AG09309 (cell line): ENCODE measurements at places on chromosomes 13 and 19.
A peak's percentile ranks its signal among the peaks of the same experiment; 100 is the strongest.

GRCh38 chr19:52658595-52658994, 20.4 kb upstream of the ZNF83 start:
- DNase-seq = no peak

DNA sequence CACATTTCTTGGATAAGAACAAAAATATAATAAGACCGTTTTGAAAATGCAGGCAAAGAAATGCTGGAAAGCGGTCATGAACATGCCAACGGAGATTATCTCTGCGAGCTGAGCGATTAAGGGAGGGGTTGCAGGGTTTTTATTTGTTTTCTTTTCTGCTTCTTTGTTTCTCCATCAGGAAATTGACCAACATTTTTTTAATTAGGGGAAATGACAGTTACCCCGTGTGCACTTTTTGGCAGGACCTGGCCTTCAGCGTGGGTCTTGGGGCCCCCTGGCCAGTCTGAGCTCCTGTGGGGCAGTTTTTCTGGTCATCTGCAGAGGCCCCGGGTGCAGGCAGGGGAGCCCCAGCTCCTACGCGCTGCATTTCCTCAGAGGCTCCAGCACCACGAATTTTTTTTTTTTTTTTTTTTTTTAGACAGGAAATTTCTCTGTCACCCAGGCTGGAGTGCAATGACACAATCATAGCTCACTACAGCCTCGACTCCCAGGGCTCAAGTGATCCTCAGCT, 31.3 kb upstream of the HOMER3 start:
- no peak for DNase-seq

- DNase-seq = no peak
Measured at GRCh38 chr13:27551562-27551961, 68.8 kb downstream of the LNX2 start.

DNA sequence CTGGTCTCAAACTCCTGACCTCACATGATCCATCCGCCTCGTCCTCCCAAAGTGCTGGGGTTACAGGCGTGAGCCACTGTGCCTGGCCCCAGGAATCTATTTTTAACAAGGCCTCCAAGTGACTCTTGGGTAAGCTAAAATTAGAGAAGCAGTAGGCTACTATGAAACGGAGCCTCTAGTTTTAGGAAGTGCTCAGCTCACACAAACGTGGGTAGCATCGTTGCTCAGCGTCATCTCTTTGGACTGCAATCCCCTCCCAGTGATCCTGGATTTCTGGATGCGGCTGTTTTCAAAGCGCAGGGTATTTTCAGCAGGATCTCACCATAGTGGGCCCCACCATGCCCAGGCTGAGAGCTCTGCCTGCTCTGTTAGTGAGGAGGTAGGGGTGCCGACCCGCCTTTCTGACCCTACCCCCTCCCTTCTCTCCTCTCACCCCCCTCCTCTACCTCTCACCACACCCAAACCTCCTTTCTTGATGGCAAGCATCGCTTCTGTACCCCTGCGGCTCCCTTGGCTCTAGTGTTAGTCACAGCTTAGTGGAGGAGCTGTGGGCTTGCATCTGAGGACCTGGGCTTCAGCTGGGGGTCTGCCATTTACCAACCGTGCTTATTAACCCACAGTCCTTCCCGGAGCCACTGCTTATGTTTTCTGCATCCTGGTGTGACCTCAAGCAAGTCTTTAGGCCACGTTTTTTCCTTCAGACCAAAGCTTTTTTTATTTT, 34.2 kb downstream of the GJA3 start:
- DNase-seq = no peak

GRCh38 chr19:12034620-12035019, 859 bp downstream of the ZNF433 start:
- DNase-seq = no peak

DNA sequence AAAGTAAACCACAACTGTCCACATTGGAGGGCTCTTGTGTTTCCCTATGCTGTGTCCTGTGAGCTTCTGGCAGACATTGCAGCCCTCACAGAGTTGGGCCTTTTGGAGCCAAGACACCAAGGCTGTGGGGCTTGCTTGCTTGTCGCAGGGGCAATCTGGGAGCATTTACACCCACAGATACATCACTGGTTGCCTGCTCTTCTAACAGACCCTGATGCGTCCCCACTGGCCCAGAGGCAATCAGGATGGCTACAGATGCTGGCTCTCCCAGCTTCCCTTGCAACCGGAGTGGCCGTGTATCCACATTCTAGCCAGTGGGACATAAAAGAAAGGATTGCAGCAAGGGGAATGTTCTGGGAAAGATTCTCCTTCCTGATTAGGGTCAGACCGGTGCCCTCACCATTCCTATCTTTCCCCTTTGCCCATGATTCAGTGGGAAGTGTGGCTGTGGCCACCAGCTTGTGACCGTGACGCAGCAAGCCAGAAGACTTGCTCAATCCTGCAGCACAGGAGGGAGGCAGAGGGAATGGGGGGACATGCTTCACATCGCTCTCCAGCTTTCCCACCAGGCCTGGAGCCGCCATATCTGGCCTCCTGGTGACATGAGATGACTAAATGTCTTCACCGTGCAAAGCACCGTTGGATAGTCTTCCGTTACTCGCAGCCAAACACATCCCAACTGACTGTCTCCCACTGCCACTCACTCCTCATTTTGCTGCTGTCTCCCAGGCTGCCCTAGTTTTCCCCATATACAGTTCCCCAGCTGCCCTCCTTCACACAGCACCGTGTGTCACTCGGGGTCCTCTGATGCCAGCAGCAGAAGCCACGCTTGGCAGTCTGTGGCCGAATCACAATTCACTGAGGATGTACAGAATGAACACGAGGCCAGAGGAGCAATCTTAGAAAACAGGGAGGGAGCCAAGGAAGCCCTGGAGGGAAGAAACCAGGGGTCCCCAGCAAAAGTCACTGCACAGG, 151.0 kb downstream of the DPF1 start:
- no peak for DNase-seq

DNA sequence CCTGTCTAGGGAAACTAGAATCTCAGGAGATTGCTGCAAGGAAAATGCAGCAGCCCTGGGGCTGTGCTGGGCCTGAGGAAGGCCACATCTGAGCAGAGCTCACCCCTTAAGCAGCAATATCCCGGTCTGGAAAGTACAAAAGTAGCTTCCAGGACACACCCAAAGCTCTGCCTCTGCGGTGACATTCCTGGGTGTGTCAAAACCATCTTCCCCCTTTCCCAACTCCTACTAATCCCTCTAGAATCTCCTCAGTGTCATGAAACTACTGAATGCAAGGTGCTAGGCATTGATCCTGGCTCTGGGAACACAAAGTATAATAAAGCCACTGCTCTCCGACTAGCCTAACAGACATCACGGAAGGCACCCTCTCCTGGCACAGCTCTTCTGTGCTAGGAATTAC, 5.0 kb downstream of the PBX4 start:
- no peak for DNase-seq

- no peak for DNase-seq
Measured at GRCh38 chr13:24670961-24671381, 9.2 kb upstream of the ATP12A start.

- DNase-seq = no peak
Measured at GRCh38 chr19:43594710-43595604, 977 bp downstream of the IRGQ start.

GRCh38 chr13:20441056-20441455, 84.6 kb downstream of the CRYL1 start:
- DNase-seq = no peak

GRCh38 chr13:29760544-29760943, 89.9 kb downstream of the UBL3 start:
- DNase-seq = no peak

DNA sequence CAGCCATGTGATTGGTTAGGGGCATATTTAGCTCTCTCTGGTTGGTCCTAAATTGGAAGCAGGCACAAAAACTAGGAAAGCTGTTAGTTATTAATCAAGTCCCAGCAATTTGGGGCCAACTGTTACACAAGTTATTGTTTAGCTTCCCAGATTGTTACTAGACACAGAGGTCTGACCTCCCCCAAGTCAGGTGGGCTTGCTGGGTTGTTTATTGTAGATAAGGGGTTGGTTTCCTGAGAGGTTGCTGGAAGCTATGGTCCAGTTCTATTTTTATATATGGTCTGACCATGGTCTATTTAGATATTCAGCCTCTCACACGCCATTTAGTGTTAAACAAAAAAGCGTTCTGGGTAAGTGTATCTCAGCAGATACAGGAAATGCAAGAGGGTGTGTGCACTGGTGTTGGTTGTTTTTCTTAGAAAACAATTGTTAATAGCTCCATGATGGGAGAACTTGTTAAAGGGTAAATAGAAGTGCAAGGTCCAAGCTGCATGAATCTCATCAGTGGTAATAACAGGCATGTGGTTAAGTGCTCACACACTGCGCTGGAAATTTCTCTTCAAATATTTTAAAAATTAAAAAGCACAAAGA, 150.0 kb downstream of the RAP2A start:
- DNase-seq = no peak

DNA sequence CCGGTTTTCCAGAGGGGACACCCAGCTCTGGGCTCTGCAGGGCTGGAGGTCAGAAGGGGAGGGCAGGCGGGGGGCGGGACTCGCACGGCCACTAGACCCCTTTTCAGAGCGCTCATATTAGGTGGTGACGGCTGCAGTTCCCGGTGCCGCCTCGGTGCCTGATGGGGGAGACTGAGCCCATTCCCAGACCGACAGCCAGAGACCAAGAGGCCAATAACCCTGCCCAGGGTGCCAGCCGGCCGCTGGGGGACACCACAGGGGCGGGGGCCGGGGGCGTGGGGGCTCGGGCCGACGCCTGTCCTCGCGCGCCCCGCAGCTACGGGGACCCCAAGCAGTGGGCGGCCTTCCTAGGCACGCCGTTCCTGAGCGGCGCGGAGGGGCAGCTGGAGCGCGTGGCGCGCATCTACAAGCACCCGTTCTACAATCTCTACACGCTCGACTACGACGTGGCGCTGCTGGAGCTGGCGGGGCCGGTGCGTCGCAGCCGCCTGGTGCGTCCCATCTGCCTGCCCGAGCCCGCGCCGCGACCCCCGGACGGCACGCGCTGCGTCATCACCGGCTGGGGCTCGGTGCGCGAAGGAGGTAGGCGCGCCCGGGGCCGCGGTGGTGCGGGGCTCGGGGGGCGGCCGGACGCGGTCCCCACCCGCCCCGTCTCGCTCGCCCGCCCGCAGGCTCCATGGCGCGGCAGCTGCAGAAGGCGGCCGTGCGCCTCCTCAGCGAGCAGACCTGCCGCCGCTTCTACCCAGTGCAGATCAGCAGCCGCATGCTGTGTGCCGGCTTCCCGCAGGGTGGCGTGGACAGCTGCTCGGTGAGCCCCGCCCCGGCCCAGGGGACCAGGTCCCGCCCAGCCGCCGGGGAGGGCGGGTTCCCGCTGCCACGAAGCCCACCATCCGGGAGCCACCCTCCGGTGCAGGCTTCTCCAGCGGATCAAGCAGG, 2.4 kb downstream of the TIMM13 start:
- DNase-seq = peak; percentile 14

DNA sequence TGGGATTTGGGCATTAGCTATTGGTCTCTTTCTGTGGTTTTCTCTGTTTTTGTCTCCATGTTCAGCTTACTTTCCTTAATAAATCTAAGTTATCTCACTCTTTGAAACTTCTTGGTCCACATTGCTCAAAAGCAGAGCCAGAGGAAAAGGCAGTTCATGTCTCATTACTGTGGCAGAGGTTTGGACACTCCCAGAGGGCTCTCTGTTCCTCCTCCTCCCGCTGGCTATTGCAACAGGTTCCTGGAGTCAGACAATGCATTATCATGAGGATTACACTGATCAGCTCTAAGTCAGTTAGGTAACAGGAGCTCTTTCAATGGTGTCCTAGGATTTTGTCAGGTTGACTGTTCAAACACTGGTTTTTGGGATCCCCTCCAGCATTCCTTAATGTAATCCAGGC, 298.8 kb downstream of the NDFIP2 start:
- DNase-seq = peak; percentile 44

DNA sequence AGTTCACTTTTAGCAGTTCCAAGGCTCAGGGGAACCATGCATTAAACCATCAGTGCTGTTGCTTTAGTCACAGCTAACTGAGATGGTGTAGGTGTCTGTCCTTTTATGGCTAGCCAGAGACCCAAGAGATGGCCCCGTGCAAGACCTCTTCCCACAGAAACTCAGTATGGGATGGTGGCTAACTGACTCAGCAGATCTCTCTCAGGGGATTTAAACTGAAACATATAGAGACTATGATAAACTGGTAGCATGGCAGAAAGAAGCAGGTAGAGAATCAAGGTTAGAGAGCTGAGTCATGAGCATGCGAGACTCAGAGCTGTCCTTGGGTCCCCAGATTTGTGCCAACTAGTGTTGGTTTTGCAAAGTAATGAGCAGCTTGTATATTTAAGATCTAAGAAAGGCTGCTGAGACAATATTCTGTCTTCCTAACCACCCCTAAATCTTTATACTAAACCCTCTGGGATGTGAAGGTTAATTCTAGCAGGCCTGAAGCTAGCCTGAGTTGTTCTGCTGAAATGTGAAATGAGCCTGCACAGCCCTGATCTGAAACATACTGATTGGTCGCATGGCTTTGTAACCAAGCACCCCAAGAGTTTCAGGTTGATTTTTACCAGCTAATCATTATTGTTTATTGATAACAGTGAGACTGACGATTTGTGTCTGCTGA, 6.5 kb upstream of the SCEL start:
- DNase-seq = no peak

DNA sequence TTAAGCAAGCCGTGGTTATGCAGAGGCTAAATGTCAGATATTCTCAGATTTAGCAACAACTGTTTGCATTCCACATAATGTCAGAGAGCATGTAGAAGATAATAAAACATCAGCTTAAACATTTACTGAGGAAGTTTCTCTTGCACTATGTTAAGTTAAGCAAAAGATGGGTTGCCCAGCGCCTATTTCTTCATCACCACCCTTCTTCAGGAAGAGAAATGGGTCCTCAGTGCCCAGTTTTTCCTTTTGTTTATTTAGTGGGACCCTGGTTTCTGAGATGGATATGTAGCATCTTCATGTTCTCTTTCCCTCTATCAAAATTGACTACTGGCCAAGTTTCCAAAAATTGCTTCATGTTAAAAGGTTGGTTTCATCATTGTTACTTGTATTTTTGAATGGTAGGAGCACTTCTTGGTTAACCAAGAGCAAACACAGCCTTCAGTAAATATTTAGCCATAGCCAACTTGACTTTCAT, 356.8 kb downstream of the RFC3 start:
- peak; percentile 59 for DNase-seq

GRCh38 chr13:19955873-19956559, 2.5 kb upstream of the ZMYM2 start:
- DNase-seq = no peak

DNA sequence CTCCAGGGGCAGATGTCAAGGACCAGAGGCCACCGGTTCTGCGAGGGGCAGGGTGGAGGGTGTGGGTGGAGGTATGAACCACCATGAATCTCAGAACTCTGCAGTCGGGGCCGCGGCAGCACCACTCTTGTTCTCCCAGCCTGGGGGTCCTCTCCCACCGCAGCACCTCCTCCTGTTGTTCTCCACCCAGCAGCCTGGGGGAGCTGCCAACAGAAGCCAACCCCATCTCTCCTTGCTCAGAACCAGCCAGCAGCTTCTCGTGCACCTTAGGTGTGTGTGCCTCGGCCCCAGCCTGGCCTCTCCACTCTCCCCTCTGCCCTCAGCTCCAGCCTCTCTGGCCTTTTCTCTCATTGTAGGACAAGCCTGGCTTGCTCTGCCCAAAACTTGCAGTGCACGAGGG, 31.9 kb upstream of the CCNE1 start:
- no peak for DNase-seq
